ENCODE measurements at places on chromosomes 12 and 14.

GRCh38 chr14:89618330-89618708 lies 201.3 kb upstream of the FOXN3 start:
- DNase-seq, result no peak

DNA sequence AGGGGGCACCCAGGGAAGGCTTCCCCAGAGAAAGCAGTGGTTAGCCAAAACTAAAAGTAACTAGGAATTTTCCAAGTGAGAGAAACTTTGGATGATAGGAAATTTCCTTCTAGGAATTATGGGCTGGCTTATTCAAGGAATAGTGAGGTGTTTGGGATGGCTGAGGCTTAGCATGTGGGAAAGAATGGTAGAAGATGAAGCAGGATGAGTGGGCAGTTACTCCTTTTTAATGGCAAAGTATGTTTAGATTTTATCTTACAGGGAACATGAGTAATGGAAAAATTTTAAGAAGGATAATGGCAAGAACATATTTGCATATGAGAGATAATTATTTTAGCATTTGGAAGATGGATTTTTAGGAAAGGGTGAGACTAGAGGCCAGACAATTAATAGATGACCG lies 197.6 kb downstream of the SLC38A4 start:
- DNase-seq, result no peak

DNA sequence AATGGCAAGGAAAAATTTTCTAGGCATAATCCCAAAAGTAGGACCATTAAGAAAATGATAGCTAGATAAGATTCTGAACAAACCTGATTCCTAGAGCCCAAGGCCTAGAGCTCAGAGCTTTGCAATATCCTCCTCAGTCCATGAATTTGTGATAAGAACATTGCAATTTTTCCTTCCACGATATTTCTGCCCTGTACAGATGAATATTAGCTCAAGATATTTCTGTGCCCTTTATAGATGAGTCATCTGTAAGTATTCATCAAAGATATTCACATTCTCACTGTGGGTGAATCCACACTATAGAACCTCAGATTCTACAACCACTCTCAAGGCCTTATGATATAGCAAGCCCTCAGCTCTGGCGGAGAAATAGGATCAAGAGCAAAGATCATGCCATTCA lies 37.5 kb downstream of the EAPP start:
- no peak for DNase-seq

DNA sequence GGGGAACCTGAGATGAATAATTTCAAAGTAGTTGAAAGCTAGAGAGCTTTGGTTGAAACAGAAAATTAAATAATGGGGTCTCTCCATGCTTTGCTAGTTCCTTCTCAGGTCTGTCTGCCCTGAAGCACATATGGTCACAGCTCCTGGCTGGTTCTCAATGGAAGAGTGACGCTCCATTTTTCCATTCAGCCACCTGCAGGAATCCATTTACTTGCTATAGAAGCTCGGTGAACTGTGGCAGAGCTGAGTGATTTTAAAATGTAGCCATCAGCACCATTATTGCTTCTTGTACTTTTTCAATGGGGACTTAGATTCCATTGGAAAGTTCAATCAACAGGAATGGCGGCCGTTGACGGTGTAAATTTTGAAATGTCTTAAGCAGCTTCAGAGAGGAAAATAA lies 525.2 kb downstream of the GLT1D1 start:
- DNase-seq, result no peak

DNA sequence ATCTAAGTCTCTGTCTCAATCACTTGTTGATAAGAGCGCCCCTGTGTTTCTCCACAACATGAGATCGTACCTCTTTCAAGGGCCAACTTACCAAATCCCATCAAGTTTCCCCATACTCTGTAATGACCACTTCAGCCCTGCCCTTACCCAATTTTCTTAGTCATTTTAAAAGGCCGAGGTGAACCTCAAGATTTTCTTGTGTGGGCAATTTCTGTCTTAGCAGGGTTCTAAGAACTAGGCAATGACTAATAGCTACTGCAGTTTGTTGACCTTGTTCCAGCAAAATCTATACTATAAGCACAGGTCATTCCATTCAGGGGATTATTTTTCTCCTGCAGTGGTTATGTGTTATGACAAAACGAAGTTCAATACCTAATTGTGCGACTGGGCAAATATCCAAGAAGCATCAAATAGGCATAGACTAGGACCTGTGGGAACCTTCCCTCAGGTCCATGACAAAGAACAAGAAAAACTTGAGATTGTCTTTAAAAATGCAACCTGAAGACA lies 359.8 kb downstream of the PCNX1 start:
- peak; percentile 5 for DNase-seq

GRCh38 chr14:91339671-91340369 lies 77.8 kb downstream of the CCDC88C start:
- no peak for DNase-seq

DNA sequence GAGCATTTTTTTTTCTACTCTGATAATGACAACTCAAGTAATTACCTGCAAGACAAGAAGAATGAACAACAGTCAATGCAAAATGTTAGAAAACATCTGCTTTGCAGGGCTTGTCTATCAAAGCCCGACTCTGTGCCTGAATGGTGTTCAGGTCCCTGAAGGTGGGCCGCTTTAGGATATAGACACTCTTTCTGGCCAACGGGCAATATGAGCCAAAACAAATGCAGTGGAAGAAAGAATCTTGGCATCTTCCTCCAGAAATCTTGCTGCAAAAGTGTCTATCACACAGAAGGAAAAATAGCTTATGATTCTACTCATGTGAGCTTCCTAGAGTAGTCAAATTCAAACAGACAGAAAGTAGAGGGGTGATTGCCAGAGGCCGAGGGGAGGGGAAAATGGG lies 32.7 kb downstream of the FOS start:
- no peak for DNase-seq

DNA sequence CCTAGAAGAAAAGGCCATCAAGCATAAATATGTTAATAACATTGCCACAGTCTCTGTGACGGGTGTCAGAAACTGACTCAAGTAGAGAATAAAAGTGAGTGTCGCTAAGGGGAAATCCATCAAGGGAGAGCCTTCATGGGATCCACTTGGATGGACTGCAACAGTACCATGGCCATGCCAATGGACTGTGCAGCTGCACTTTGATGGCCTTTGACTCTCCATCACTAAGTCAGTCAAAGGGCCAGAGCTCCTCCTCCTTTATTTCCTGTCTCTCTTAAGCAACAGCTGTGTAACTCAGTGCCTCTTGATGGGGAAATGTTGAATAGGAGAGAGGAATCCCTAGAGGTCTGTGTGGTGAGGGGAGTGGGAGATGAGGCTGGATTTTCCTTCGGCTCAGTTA lies 335.2 kb downstream of the BMP4 start:
- no peak for DNase-seq

- DNase-seq, result no peak
These were observed 138.2 kb upstream of the LHX5 start for GRCh38 chr12:113609692-113610469.

- no peak for DNase-seq
These were observed 19.0 kb downstream of the KLRB1 start for GRCh38 chr12:9588749-9589148.

- DNase-seq, result no peak
These were observed 48.1 kb downstream of the TPCN1 start for GRCh38 chr12:113269257-113269943.

GRCh38 chr12:76451528-76451927 lies 103.3 kb upstream of the BBS10 start:
- no peak for DNase-seq

GRCh38 chr12:50224026-50224692 lies 57.0 kb upstream of the CERS5 start:
- DNase-seq, result peak; percentile 64

DNA sequence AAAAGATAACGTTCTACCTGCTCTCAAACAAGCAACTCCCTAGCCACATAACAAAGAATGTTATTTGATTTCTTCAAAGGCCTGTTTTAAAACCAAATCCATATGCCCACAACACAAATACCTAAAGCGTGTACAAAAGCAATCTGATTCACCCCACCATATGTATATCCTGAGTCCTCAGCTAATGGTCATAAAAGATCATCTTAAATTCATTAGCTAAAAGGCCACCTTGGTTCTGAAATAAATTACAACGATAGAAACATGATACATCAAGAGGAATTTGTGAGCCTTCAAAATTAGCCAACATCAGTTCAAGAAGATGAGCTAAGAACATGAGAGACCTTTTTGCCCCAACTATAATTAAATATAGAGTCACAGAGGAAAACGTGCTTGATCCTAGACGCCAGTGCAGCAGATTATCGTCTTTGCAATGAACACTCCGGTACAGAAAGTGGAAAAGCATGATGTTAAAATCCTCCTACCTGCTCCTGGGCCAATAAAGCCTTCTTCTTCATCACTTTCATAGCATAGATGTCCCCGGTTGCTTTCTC lies 20.0 kb downstream of the CIT start:
- no peak for DNase-seq

- no peak for DNase-seq
These were observed 9.7 kb downstream of the PACS2 start for GRCh38 chr14:105324080-105324778.

- DNase-seq, result no peak
These were observed 8.4 kb upstream of the PNMA1 start for GRCh38 chr14:73722581-73722980.

DNA sequence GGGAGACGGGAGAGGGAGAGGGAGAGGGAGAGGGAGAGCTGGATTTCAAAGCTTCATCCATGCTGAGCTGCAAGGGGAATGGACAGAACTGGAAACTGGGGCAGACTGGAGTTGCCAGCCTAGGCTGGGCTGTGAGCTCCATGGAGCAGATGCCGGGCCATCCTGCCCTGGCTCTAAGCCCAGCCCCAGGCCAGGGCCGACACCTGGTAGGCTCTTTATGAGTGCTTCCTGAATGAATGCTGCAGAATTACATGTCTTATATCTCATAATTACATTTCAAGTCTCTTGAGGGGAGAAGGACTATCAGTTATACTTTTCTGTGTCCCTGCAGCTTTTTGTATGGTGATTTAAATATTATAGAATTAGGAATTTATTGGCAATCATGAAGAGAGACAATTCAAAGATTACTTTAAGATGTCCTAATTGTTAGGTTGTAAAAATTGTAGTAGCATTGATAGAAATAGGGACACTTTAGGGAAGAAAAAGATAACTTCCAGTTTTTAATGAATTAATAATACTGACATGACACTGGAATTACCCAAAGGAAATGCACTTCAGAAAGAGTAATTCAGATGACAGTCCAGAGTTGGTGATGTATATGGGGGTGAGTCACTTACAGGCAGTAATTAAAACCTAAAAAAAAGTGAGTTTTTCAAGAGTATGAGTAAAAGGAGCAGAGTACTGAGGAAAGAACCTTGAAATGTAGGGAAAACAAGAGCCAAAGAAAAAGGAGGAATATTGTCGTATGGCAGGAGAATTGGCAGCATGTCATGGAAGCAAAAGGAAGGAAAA lies 29.0 kb downstream of the SCYL2 start:
- DNase-seq, result no peak

DNA sequence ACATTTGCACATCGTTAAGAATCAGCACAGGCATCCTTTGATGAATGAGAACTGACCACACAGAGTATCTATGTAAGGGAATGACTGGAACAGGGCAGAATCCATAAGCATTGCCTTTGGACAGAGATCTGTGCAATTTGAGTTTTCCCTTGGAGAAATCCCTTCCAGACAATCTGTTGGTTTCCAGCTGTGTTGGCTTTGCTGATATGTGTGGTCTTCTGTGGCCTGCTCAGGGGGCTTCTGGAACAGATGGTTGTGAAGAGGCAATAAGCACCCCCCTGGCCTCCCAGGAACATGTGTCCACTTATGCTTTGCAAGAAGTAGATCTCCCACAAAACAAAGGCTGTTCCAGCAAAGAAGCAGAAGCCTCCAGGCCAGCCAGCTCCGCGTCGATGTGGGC lies 111.4 kb upstream of the TMEM132C start:
- no peak for DNase-seq

DNA sequence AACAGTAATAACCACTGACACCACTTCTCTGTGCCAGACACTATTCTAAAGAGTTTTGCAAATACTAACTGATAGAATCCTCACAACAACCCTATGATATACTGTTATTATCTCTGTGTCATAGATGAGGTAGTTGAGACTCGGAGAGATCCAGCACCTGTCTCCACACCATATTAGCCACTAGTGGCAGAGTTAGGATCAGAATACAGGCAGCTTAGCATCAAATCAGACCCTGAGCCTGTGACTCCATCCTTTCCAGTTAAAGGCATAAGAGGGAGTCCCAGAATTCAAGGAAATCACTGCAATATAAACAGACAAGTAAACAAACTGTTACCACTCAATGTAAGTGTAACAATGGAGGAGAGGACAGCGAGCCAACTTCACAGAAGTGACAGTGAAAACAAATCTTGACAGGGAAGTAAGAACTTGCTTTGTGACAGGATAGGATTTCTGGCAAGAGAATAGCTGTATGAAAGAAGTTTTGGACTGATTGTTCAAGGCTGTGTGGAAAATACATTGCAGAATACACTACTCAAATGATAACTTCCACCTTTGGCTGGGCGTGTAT lies 11.7 kb upstream of the NAP1L1 start:
- no peak for DNase-seq

DNA sequence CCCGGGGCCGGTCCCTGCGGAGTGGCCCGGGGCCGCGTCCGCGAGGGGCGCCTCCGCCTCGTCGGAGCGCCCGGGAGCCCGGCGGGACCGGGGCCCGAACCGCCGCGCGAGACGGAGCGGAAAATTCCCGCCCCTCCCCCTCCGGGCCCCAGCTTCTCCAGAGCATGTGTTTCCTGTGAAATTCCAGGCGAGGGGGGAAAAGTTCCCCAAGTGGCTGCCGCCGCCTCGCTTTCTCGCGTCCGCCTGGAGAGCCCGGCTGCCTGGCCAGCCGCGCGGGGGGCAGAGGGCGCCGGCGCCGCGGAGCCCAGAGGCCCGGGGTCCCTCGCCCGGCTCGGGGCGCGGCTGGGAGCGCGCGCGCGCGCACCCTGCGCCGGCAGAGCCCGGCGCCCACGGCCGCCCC lies 904 bp downstream of the CACNA1C start:
- DNase-seq, result no peak

GRCh38 chr14:99546234-99546879 lies 57.6 kb downstream of the CCDC85C start:
- DNase-seq, result no peak

GRCh38 chr14:91164676-91165075 lies 50.8 kb downstream of the DGLUCY start:
- DNase-seq, result no peak

DNA sequence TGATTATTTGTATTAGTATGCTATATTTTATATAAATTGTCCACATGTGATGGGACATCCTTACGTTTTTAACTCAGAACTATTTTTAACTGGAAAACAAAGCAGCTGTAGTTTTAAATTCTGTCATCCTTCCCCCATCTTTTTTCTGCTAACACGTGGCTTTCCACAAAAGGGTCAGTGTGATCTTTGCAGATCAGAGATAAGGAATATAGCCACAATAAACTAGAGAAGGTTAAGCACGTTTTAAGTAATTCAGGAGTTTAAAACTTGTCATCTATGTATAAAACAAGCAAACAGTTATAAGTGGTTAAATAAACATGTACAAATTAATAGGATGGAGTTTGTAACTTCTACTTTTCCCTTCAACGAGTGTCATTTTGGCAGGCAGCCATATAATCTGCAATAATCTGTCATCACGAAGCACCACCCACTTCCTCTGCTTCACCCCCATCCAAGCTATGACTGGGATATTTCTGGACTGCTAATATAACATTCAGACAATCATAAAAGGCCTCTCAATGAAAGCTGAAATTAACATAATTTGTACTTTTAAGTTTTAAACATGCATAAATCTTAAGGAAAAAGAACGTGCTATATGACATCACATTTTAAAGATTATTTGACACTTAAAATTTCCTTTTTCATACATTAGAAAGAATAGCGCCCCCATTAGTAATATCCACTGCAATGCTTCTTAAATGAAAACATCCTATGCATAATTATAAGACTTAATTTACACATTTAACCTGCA lies 15.3 kb downstream of the TAOK3 start:
- DNase-seq, result no peak

GRCh38 chr14:34368971-34369647 lies 92.9 kb downstream of the SPTSSA start:
- DNase-seq, result no peak

Measured in RWPE1 (cell line).